NCI-H2171 treated with DMSO at 0.1 percent for 48 hours (cell line): ENCODE measurements at places on chromosomes 7 and 10.
A peak's percentile ranks its signal among the peaks of the same experiment; 100 is the strongest.

- DNase-seq: no peak
These were observed 505.5 kb downstream of the XPNPEP1 start for GRCh38 chr10:109417803-109418202.

- no peak for DNase-seq
These were observed 347.8 kb downstream of the KCNMA1 start for GRCh38 chr10:77289790-77290189.

DNA sequence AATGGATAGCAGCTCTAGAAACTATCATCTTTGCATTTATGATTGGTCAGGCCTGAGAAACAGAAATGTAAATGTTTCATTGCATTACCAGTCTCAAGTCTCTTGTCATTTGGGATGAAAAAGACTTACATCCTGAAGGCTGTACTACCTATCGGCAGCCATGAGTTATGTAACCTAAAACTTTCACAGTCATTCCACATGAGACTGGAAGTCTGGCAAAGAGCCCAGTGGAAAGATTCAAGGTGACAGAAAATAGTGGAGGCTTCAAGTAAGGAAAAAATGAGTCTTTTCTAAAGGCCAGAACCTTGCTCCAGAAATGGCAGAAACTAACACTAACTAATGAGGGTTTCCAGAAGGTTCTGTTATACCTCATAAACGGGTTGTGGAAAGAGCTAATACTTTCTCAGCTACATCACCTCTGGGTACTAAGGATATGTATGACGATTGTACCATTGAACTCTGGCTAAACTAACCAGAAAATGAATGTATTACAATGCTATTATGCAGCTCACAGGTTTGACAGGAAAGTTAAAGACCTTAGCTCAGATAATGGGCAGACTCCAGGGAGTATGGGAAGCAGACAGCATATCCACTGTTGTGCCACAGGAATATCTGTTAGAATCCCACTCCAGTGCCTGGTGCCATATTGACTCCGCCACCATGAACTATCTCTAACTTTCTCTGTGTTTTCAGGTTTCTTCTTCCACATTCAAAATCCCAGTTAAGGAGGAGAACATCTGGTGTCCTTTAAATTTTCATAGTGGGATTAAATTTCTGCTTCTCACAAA is 41.7 kb upstream of the DYNC1I1 start:
- DNase-seq: peak; percentile 65

- DNase-seq: no peak
These were observed 77.2 kb upstream of the PDGFA start for GRCh38 chr7:596819-597182.

DNA sequence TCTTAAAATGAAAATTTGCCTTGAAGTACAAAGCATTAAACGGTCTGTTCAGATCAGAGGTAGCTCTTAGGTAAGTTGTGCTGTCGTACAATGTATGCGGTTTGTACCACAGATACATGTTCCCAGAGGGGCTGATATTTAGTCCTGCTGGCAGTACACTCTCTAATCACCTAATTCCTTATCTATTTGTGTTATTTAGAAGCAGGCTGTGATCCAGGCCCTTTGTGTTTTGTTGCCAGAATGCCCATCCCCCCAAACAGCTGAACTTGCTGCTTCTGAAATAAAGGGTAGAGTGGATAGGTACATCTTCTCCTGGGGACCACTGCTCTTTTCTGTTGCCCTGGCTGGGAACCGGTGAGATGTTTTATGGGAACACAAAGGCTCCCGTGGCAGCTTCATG is 84.5 kb downstream of the SND1 start:
- no peak for DNase-seq

DNA sequence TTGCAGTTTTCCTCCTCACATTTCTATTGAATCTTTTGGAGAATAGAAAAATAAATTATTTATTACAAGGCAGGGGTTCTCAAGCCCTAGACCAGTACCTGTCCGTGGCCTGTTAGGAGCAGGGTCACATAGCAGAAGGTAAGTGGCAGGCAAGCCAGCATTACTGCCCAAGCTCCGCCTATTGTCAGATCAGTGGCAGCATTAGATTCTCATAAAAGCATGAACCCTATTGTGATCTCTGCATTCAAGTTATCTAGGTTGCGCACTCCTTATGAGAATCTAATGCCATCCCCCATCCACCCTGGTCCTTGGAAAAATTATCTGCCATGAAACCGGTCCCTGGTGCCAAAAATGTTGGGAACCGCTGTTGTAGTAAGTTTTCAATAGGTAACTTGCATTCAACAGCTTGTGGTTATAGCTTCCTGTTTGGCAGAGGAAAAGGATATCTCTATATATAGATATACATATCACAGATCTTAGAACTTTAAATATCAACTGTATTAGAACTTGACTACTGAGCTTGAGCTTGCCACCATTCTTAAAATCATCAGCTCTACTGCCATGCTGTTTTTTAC is 165.1 kb downstream of the AHR start:
- no peak for DNase-seq

GRCh38 chr7:100378114-100378755 is 4.9 kb downstream of the PILRA start:
- no peak for DNase-seq

DNA sequence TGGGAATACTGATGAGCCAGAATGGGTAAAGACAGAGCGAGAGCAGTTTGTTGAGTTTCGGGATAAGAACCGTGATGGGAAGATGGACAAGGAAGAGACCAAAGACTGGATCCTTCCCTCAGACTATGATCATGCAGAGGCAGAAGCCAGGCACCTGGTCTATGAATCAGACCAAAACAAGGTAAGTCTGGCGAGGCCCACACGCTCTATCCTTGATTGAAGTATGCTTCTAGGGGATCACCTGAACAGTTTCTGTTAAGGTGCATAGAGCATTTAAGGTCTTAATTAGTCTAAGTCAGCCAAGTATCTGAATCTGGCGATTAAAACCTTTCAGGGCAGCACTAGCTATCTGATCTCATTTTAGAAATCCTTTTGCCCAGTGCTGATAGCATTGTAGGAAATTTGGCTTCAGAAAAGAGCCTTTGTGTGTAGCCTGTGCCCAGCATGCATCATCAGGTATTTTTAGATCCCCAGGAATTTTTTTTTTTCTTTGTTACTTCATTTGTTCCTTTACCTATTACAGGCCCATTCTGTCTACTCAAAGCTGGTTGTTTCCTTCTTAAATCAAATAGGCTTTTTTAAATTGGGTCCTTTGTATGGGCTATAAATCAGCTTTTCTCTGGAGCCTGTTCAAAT is 8.0 kb downstream of the OPN1SW start:
- no peak for DNase-seq

DNA sequence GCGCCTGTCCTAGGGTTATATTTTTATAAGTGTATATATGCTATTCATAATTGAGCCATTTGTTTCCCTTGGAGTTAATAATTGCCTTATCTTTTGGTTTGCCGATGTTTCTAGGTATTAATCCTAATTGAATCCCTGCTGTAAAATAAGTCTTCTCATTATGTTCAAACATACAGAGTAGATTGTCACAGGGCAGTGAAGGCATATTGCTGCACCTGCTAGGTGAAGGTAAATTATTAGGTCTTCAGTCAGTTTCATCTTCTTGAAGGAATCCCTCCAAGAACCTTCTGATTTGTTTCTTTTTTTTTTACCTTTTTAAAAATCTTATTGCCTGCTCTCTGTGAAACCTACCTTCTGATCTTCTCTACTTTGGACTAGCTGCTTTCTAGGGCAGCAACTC is 17.9 kb upstream of the AGFG2 start:
- DNase-seq: no peak

DNA sequence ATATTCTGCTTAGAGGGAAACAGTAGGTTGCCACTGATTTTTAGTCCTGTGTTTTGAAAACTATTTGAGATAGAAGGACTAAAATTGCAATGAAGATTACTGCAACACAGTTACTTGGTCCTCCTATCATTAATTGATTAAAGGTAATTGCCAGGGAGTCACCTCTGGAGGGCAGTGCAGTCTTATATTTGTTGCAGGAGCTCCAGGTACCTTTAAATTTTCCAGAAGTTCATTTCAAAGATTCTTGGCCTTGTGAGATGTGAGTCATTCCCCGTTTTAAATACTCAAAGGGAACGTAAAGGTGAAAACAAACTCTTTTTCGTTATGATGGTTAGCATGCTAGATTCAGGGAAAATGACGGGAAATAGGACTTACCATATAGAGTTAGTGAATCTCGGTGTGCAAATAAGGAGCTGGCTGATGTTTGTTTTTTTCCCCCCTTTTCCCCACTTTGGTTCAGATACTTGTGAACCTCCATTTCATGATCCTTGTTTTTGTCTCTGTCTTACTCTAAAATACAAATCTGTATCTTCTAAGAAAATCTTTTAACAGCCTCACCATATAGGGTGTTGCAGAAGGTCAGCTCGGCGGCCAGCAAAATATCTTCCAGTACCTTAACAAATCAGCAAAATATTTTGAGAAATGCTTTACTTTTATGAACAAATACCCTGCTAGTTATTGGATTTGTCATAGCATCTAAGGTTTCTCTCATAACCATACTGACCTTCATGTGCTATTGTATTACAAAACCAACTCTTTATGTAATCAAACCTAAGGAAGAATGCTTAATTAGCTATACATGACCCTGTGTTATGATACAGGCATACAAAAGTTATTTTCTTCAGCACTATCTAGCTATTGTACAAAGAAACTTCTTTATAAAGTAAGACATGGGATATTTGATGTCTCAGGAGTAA is 143.0 kb upstream of the HDAC9 start:
- peak; percentile 69 for DNase-seq

- DNase-seq: no peak
These were observed 980.9 kb downstream of the GATA3 start for GRCh38 chr10:9035355-9035754.

DNA sequence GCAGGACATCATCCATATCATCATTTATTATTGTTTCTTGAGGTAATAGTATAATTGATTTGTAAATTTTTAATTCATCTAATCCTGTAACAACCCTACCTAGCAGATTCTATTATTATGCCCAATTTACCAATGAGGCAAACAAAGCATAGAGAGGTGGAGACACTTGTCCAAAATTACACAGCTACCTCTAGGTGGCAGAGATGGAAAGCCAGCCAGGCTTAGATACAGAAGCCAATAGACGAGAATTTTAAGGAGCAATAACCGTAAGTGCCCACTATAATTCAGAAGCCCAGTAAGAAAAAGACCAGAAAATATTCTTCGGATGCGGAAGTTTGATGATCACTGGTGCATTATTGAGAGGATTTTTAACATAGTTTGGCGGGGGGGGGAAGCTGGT is 54.0 kb downstream of the ANK3 start:
- no peak for DNase-seq

DNA sequence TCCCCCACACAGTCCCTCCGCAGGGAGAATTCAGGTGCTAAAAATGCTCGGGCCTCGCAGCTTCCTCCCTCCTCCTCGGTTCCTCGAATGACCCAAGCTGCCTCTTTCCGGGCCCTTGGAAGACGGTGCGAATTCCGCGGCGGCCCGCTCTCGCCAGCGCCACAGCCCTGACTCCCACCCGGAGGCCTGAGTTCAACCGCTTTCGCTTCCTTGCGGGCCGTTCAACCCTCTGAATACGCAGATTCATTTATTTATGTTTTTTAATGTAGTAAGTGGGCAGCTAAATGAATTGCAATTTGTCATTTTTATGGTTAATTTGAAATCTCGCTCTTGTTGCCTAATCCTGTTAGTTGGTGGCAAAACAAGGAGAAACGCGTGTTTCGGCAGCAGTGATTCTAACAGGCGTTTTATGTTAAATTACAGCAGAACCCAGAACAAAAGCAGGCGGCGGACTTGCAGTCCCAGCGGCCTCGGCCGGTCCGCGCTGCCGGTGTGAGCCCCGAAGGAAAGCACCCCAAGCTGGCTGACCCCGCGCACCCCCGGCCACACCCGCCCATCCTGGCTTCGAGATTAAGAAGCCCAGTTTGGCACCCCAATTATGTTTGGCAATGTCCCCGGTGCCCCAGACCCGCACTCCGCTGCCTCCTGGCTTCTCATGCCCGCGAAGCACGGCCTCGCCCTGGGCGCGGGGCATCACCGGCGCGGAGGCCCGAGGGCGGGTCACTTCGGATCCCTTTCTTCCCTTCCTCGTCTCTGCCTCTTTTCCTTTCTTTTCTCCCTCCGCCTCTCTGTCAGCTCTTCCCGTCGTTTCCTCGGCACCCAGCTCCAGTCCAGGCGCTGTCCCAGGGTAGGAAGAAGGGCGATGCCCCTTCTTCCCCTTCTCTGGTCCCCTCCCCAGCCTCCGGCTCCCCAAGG is 75.9 kb downstream of the INSIG1 start:
- DNase-seq: no peak

DNA sequence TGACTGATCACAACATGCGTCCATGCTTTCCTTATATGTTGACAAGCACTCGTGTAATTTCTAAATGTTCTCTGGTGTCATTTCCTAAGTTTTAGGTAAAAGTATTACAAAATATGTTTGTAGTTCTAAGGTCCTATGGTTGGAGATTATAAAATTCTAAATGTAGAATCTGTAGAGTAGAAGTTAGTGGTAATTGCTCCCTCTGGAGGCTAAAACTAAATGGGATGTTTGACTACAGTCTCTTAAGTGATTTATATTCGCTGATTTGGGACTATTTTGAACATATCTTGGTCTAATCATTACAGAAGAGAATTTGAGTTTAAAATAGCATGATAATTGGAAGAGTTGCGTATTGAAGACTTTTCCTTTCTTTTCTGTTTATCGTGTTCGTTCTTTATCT is 74.1 kb downstream of the ZMYND11 start:
- no peak for DNase-seq

GRCh38 chr7:47940088-47941013 is 7.9 kb downstream of the PKD1L1 start:
- DNase-seq: no peak

GRCh38 chr10:101066896-101067355 is 5.1 kb downstream of the KAZALD1 start:
- peak; percentile 24 for DNase-seq

DNA sequence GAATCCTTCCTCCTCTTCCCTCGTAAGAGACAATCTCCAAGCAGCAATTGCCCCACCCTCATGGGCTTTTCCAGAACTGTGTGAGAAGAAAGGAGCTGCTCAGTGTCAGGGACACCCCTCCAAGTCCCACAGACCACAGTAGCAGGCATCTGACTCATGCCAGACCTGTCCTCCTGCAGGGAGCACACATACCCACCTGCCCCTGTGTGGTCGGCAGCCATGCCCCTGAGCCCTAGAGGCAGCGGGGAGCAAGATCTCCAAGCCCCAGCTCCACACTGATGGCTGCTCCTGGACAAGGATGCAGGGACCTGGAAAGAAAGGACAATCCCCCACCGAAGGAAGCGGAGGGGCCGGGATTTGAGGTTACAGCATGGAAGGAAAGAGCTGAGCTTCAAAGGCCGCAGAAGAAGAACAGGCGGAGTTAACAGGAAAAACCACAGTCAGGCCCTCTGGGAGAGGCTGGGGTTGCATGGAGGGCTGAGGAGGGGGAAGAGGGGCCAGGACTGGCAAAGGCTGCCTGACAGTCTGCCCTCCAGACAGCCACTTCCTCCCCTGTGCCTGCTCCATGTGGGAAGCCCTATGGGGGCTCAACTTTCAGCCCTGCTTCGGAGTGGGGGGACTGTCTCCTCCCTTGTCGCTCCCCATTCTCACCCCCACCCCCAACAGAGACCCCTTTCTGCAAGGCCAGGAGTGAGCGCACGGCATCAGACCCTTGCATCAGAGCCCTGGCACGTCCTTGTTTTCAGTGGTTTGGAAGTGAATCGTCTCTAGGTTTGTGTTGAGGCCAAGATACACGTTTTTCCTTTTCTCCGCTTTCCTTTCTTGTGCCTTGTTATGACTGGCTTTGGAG is 46.8 kb downstream of the ASB13 start:
- DNase-seq: no peak

GRCh38 chr7:19463581-19463980 is 245.3 kb downstream of the POLR1F start:
- no peak for DNase-seq
